ENCODE measurements at places on chromosomes 4 and X.

- no peak for DNase-seq
These were observed 16.4 kb upstream of the TNIP3 start for GRCh38 chr4:121180558-121180957.

DNA sequence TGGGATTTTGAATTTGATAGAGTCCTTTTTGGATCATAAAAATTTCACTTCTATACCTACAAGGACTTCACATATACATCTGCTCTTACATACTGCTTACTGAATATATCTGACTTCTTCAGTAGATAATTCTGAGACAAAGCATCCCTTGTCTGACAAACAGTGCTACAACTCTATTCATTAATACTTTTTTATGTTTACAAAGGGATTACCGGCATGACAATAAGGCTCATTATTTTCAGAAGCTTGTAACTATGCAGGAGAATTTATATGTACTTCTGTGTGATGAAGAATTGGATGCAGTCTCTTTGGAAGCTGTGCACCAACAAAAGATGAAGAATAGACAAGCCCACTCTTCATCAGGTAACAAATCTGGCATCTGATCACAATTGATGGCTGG, 1070.3 kb downstream of the STIM2 start:
- no peak for DNase-seq

GRCh38 chr4:68907245-68907644, 44.4 kb downstream of the UGT2A3 start:
- DNase-seq: no peak

GRCh38 chr4:40846532-40846931, 96.8 kb downstream of the NSUN7 start:
- DNase-seq: no peak

All from DMS153 (cell line).